ENCODE measurements at places on chromosomes 6 and 20.

DNA sequence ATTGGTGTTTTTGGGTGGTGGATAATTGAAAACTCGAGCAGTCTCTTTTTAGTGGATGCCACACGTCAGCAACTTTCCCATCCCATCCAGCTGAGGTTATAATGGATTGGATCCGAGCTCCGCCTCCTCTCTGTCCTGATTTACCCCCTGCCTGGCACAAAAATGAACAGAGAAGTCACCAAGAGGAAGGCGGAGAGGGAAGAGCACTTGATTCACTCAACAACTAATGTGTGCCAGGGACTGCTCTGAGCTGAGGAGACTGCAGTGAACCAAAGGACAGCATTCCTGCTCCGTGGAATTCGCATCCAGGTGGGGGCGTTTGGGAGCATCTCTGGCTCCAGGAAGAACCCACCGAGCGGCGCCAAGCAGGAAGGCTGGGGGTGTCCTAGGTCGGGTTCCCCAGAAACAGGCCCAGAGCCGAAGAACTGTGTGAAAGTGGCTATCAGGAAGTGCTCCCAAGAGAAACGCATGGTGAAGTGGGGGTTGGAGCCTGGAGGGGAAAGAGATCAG, 95.8 kb upstream of the NAA20 start:
- no peak for DNase-seq

GRCh38 chr20:36214684-36215256, 21.5 kb upstream of the AAR2 start:
- no peak for DNase-seq

DNA sequence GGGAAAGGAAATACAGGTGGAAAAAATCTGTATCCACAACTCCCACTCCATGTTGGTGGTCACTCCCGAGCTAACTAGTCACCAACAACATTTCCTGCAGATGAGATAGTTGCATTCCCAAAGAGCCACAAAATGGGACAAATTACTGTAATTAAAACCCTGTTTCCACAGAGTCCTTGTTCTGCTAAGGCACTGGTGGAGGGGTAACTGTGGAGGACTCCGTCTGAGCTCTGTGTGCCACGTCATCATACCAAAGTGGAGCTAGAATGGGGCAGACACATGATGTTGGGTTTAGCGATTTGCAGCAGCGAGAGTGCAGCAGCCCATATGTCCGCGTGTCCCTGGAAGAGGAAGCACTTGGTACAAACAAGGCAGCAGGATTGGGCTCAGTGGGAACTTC, 172.5 kb upstream of the KCNK16 start:
- no peak for DNase-seq

DNA sequence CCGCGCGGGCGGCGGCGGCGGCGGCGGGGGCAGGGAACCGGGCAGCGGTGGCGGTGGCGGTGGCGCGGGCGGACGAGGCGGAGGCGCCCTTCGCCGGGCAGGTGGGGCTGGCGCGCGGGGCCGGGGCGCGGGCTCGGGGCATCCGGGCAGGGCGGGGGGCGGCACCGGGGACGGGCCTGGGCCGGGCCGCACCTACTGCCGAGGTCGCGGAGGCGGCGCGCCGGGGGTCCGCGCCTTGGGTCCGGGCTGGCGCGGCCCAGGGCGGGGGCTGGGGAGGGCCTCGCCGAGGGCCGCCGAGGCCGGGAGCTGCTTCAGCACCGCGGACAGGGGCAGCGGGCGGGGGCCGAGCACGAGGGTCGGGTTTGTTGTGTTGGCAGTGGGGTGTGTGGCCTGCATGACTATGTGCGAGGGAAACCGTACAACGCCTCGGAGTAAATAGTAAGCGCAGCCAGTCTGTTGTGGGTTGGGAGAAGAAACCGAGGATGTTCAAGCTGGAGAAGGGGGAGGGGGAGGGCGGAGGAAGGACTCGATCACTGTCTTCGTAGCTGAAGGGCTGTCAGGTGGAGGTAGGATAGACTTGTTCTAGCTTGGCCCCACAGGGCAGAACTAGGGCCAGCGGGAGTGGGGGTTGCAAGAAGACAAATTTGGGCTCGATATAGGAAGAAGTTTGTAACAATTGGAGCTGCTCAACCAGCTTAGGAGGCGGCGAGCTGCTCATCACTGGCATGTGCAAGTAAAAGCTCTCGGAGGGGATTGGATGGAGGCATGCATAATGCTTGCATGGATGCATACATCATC, 593 bp downstream of the MMP24 start:
- peak; percentile 17 for DNase-seq

GRCh38 chr20:17969278-17969883, 563 bp downstream of the MGME1 start:
- peak; percentile 29 for DNase-seq

DNA sequence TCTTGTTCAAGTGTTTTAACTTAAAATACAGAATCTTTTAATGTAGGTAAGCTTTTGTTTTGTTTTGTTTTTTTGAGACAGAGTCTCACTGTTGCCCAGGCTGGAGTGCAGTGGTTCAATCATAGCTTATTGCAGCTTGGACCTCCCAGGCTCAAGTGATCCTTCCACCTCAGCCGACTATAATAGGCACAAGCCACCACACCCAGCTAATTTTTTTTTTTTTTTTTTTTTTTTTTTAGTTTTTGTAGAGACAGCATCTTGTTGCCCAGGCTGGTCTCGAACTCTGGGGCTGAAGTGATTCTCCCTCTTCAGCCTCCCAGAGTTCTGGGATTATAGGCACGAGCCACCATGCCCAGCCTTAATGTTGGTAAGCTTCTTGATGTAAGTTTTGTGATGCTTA, 3.3 kb downstream of the EFHC1 start:
- DNase-seq: no peak

GRCh38 chr6:93819189-93819588, 399.8 kb upstream of the EPHA7 start:
- no peak for DNase-seq

DNA sequence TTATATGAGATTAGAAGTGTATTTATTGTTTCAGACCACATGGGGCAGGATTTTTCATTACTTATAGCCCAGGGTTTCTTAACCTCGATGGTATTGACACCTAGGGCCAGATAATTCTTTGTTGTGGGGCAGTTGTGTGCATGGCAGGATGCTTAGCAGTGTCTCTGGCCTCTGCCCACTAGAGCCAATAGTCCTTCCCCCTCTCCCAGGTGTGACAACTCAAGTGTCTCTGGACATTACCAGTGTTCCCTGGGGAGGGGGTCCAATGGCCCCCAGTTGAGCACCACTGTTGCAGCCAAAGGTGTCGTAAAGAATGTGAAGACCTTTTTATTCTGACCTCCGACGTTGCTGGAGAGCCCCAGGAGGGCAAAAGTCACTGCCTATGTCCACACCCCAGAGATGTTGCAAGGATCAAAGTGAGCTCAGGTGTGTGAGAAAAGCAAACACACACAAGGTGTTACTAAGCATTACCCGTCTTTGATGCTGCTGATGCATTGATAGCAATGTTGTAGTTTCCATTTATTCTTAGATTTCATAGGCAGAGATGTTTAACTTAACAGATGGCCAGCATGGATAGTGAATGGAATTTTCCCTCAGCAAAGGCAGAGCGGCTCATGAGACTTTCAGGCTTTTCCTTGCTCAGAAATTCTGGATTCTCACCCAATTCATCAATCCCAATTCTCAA, 22.2 kb downstream of the BANF2 start:
- DNase-seq: no peak

DNA sequence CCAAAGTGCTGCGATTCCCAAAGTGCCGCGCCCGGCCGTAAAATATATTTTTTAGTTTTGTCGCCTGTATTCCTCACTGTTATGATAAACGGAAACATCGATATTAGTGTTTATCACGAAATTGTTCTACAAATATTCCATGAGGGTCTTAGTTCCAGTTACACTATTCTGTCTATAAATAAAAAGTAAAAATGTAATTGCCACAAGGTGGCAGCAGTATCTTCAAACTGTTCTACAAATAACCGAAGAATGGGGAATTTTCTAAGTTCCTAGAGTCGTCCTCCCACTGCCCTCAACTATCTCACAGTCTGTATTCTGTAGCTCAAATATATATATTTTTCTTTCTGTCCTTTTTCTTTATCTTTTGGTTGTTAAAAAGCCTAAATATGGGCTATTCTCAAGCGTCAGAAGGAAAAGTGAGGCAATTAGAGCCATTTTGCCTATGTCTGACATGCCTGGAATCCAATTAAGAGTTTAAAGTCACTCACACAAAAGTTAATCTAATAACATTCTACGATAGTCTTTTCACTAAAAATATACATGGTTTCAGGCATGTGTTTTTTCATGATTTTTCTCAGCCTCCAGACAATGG, 14.2 kb upstream of the FAM162B start:
- DNase-seq: no peak

GRCh38 chr6:164749221-164750064, 560.0 kb downstream of the C6orf118 start:
- no peak for DNase-seq

DNA sequence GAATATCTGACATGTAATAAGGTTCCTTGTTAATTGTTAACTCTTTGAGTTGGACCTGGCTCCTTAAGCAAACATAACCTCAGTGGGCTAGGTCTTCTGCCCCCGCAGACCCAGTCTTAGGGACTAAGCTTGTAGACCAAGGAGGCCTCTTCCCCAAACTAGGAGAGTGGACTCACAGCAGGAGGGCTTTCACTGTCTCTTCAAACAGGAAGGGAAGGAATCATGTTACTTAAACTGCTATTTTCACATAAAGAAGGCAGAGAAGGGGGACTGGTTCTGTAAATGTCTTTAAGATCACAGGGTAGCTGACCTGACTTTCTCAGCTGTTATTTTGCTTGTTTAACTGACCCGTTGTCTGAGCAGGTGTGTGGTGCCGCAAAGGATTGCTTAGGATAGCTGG, 34.9 kb upstream of the PRDM1 start:
- no peak for DNase-seq

GRCh38 chr6:1016329-1017302, 295.3 kb upstream of the FOXQ1 start:
- no peak for DNase-seq

- DNase-seq: no peak
Measured at GRCh38 chr20:25699914-25700313, 3.3 kb upstream of the ZNF337 start.

DNA sequence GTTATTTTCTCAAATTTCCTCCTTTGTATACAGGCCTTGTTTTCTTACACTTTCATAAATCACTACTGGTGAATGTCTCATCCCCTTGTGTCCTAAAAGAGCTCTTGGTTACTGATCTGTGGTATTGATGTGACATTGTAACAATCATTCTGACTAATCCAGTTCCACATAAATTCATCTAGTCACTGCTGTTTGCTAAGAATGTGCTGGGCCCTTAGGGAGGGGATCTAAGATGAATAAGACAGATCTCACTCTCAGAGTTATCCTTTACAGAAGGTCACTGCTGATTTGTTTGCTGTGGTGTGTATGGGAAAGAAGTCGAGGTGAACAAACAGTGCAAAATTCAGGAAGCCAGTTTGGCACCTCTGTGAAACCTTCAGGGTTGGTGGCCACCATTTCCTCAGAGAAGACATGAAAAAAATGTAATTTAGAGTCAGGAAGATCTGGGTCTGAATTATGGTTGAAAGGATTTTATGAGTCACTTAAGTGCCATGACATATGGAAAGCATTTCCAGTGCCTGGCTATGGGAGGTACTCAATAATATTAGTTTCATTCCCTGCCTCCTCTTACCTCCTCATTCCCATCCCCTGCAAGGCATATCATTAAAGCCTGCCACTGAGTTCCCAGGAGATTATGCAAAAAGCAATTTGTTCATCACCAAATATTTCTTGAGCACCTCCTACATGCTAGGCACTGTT, 121.8 kb downstream of the COL9A1 start:
- DNase-seq: no peak

- DNase-seq: no peak
Measured at GRCh38 chr6:109242029-109242428, 140.2 kb downstream of the CD164 start.

- no peak for DNase-seq
Measured at GRCh38 chr20:19775353-19776253, 17.5 kb downstream of the RIN2 start.

DNA sequence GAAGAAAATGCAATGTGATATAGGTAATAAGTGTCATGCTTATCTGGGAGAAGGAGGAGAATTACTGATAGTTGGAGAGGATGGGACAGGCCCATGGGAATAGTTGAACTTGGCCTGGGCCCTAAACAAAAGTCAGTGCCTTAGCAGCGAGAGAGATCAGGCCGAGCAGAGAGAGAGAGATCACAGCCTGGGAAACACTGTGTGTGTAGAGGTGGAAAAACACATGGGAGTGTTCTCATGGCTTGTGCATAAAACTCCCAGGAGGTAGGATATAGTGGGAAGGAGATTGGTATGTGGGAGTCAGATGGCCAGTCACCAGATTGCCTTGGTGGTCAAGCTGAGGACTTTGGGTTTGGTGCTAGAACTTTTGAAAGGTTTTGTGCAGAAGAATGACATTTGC, 47.6 kb downstream of the FIG4 start:
- DNase-seq: no peak

- DNase-seq: no peak
Measured at GRCh38 chr6:26594730-26595632, 1.8 kb upstream of the ABT1 start.

GRCh38 chr20:32634041-32634805, 39.5 kb downstream of the C20orf203 start:
- no peak for DNase-seq

DNA sequence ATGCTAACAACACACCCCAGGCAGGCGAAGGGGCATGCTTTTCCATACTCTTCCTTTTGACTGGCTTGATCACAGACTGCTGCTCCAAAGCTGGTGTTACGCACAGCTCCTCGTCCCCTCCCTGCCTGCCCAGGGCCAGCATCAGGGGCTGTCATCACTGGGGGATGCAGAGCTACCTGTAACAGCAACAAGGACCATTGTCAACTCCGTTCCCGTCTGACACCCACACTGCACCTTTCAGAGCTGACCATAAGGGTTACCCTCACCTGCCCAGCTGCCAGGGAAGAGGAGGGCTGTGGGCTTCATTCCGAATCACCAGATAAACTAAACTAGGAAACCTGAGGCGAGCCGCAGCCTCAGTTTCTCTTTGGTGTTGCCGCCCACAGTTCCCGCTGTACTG, 15.4 kb downstream of the NQO2 start:
- no peak for DNase-seq

GRCh38 chr20:58682656-58683531, 9.7 kb upstream of the NPEPL1 start:
- DNase-seq: no peak

DNA sequence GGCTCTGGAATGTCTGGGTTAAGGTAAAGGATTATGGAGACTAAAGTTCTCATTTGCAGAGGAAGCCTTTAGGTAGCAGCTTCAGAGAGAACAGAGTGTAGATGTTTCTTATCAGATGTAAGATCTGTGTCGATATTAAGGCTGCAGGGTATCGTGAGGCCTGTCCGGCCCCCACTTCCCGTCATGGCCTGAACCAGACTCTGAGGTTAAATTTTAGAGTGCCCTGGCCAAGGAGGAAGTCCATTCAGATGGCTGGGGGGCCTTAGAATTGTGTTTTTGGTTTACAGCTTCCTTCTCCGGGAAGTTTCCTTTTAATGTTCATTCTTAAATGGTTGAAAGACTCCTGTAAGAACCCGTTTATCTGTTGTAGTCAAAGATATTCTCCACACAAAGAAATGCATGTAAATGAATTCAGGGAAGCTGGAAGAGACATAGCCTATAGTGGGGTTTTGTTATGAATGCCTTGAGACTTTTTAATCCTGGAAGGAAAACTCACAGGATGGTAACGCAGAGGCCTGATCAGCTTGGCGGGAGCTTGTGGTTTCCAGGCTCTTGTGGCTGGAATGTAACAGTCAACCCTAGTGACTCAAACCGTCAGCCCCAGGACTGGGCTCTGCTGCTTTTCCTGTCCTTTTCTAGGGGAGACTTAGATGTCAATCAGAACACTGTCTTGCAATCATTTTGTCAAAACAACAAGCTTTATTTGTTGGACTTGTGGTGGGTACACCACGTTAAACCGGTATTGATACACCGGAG, 34.7 kb downstream of the KIF25 start:
- DNase-seq: no peak

- DNase-seq: no peak
Measured at GRCh38 chr6:2063547-2063946, 181.9 kb downstream of the GMDS start.
